ENCODE measurements at places on chromosomes 4 and X. TPM values are rescaled to one million over a fixed set of nuclear protein-coding genes. Genes with fewer than 3 reads are reported as not detected.

Gene P2RY10
- total RNA-seq: 76.0 TPM

- H3K4me1 ChIP-seq: no peaks in the 10 kb centered on the region
- no peak overlapping the region for H3K27ac ChIP-seq
- H3K4me3 ChIP-seq: no peak overlapping the region
- DNase-seq: no peak
- no peaks in the 10 kb centered on the region for H3K27me3 ChIP-seq
- H3K36me3 ChIP-seq: no peaks in the 10 kb centered on the region
These were observed 130.6 kb downstream of the UGT8 start for GRCh38 chr4:114729068-114729738.

- peaks cover 1% of the 10 kb centered on the region for H3K36me3 ChIP-seq
- peaks cover 1% of the 10 kb centered on the region for H3K27me3 ChIP-seq
- H3K27ac ChIP-seq: no peak overlapping the region
- H3K4me3 ChIP-seq: no peak overlapping the region
- DNase-seq: no peak
These were observed 293.4 kb upstream of the NR3C2 start for GRCh38 chr4:148735432-148736155.

DNA sequence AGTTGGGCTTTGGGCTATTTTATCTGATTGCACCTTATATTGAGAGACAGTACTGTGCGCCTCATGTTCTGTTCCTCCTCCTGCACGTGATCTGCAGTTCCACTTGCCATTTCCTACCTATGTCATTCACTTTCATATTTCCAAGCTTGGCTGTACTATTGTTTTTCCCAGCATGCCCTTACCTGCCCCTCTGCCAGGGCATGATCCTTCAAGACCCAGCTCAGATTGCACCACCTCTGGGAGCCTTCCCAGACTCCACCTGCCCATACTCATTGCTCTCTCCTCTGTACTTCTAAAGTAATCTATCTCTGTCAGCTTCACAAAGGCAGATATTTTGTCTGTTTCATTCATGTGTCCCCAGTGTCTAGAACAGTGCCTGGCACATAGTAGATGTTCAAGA is 11.6 kb downstream of the SLC25A5 start:
- H3K4me3 ChIP-seq: no peak overlapping the region
- peaks cover 5% of the 10 kb centered on the region for H3K4me1 ChIP-seq
- no peak overlapping the region for H3K27ac ChIP-seq

Gene UNC5C
- total RNA-seq: not detected

- no peak for DNase-seq
- no peaks in the 10 kb centered on the region for H3K4me1 ChIP-seq
- H3K4me3 ChIP-seq: no peak overlapping the region
- H3K27me3 ChIP-seq: no peaks in the 10 kb centered on the region
- H3K27ac ChIP-seq: no peak overlapping the region
These were observed 101.9 kb upstream of the SLITRK2 start for GRCh38 chrX:145715641-145716138.

DNA sequence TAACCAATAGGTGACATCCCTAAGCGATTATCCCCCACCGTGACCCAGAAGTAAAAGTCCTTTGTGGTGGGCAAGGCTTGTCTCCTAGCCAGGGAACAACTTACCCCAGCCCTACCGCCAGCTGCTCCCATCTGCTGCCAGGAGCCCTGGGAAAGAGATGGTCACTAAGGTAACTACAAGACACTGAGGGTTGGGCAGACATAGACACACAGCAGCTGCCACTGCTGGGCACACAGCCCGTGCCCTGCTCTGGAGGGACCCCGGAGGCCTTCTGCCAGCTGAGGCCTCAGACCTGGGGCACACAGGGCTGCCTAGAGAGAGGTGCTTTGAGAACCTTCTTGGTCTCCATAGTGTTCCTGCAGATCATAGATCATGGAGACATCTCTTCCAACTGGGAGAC is 53.0 kb upstream of the PROM1 start:
- peaks cover 7% of the 10 kb centered on the region for H3K27me3 ChIP-seq
- H3K36me3 ChIP-seq: peaks cover 4% of the 10 kb centered on the region
- H3K4me1 ChIP-seq: no peaks in the 10 kb centered on the region
- no peak overlapping the region for H3K27ac ChIP-seq
- no peak for DNase-seq
- no peak overlapping the region for H3K4me3 ChIP-seq

DNA sequence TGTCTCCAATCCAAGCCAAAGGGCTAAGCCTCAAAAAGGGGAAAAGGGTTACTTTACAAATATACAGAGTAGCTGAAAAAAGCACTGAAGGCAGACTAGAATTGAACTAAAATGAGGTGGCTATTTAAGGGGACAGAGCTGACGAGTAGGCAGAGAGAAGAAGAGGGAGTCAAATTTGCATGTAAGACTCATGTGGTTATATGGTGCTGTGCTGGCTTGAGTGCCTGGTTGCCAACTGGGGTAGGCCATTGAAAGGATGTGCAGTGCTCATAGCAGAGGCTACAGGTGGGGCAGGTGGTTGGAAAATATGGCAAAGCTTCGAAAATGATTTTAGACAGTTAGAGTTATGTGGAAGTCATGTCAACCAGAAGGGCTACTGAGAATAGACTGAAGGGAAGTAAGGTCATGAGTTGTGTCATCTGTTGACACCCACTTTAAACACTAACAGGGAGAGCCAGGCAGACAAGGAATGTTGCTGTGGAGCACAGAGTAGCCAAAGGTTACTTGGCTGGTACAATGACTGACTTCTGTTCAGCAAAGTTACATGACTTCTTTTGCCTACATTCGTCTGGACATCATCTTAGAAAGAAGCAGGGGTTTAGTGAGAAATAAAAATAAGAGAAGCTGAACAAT is 1210.4 kb downstream of the ADGRL3 start:
- H3K4me3 ChIP-seq: no peak overlapping the region
- H3K27me3 ChIP-seq: no peaks in the 10 kb centered on the region
- H3K4me1 ChIP-seq: no peaks in the 10 kb centered on the region
- DNase-seq: no peak
- no peaks in the 10 kb centered on the region for H3K36me3 ChIP-seq

Gene DIPK2B
- not detected for total RNA-seq

All from activated naive CD8-positive, alpha-beta T cell treated with anti-CD3 and anti-CD28 coated beads, Interleukin-2, amount 10 ng/mL, durations not matched to agents 7 days and 5 days (primary cell).